ENCODE measurements at places on chromosomes 6 and 20.

DNA sequence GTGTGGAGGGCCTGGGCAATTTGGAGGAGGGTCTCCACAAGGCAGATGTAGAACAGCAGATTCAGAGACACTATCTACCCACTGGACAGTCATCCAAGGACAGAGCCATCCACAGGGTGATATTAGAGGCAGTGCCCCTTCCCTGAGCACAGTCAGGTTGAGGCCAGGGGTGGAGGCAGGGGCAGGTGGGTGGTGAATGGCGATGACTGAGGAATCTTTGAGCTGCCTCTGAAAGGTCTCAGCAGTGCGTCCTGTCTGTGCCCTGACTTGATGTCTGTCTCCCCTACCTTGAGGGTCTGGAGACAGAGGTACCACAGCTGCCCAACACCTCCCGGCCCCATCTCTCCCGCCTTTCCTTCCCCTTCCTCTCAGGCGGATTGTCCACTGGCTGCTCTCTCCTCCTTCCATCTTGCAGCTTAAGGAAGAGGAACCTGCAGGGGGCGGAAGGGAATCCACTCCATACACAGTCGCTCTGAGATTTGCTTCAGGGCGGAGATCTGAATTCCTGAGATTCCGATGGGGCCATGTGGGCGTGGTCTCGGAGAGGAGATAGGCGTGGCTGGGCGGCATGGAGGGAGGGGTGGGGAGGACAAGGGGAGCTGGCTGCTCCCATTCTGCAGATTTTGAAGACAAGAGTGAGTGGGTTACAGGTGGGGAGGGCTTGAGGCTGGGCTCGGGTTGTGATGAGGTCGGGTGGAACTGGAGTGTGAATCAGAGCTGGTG lies 1.7 kb downstream of the MUCL3 start:
- no peak for DNase-seq

GRCh38 chr6:43503443-43503842 lies 6.7 kb downstream of the LRRC73 start:
- DNase-seq, result no peak

DNA sequence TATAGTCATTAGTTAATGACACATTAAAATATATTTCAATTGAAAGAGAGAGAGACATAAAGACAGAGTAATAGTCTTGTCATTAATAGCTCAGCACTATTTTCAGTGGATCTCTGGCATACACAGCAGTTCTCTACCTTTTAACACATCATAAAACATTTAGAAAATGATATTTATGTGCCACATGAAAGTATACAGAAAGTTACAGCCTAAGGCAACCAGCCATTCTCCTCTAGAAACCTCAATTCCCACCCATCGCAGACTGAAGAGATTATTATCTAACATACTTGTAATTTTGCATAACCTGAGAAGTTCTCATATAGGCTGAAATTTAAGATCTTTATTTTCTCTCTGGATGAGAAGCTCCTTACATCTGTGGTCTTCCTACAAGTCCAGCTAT lies 58.7 kb upstream of the FAM83B start:
- no peak for DNase-seq

- DNase-seq, result no peak
These were observed 143.1 kb downstream of the EDN3 start for GRCh38 chr20:59443550-59443949.

GRCh38 chr6:57313711-57314471 lies 3.5 kb upstream of the PRIM2 start:
- no peak for DNase-seq

DNA sequence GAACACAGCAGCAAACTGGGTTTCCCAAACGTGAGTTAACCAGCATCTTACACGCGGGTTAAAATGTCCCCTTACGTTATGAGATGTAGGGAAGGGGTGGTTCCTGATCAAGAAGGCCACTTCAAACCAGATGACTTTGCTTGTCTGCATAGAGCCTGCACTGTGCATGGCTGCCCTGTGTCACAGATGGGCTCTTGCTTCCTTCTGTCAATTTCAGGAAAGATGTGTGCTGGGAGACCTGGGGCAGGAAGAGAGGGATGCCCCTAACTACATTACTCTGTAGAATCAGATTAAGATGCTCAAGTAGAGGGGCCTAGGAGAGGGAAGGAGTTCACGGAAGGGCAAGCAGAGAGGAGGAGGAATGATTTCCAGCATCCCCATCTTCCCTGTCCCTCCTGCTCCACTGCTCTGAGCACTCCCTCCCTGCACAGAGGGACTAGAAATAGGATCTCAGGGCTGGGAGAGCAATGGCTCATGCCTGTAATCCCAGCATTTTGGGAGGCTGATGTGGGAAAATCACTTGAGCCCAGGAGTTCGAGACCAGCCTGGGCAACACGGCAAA lies 63.5 kb upstream of the ZMYND8 start:
- no peak for DNase-seq

DNA sequence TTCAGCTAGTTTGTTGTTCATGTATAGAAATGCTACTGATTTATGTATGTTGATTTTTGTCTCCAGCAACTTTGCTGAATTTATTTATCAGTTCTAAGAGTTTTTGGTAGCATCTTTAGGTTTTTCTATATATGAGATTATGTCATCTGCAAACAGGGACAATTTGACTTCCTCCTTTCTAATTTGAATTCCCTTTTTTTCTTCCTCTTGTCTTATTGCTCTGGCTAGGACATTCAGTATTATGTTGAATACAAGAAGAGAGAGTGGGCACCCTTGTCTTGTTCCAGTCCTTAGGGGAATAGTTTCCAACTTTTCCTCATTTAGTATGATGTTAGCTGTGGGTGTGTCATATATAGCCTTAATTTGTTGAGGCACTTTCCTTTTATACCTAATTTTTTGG lies 58.2 kb downstream of the CDH26 start:
- no peak for DNase-seq

DNA sequence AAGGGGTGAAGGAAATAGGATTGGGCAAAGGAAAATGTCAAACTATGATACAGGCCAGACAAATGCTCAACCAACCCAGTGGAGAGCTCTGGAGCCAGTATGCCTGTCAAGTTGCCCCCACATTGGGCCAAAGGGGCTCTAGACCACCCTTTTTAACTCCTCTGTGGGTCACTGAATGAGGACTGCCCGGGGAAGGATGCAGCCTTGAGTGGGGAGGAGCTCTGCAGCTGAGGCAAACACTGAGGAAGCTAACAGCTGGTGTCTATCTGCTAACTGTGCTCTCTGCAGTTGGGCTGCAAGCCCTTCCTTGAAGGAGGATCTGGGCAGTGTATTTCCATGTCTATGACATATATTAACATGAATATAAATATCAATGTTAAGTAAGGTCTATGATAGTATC lies 98.4 kb upstream of the PRSS16 start:
- no peak for DNase-seq

DNA sequence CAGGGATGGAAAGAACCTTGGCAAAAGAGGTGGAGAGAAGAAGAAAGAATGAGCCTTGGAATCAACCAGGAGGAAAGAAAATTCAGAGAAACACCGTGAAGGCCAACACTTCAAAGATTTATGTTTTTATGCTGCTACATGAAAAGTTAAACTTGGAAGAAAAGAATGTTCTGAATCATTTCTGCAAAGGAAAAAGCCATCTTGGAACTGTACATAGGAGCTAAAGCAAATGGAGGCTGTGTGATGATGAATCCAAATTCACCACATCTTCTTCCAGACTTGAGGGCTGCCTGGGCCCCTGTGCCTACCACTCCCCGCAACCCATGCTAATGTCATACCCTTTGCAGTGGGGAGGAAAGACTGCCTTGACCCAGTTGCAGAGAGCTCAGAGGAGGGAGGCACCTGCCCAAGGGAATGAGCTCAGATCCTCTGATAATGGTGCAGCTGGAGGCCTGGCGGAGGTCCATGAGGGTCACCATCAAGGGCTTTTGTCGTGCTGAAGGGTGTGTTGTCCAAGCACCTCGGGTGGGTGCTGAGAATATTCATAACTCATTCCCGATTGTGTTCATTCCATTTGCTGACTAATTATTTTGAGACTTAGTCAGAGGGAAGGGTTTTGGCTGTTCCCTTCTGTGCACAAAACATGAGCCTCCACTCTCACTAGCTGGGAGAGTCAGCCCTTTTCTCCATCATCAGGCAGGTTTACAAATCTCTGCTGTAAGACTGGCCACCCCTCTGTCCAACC lies 245.8 kb upstream of the JAG1 start:
- DNase-seq, result no peak

GRCh38 chr6:9205645-9206044 lies 770.3 kb upstream of the SLC35B3 start:
- no peak for DNase-seq

DNA sequence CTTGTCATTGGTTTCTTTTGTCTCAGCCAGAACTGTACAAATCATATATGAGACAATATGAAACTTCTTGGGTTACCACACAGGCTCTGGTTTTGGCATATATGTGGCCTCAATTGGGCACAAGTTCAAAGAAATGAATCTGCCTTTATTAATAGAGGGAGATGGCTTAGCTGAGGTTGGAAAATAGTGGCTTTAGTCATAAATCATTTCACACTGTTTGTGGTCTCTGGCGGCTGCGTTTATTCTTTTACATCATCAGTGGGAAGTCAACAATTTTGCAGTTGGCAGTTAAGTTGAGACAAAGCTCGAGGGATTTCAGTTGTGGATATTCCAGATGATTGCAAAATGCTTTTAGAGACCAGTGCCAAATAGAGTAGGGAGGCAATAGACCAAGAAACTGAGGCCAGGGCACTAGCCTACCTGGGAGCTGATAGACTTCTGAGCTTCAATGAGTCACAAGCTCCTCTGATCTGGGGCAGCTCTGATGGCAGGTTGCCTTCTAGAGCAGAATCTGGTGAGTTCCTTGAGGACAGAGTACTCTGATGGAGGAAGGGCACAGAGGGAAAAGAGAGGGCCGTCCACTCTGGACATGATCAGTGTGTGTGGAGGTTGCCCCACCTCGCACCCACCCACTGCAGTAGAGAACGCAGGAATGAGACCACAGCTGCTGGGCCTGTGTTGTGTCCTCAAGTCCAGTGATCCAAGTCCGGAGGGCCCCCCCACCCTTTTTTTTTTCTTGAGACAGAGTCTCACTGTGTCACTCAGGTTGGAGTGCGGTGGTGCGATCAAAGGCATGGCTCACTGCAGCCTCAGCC lies 73.5 kb downstream of the ARMC2 start:
- no peak for DNase-seq

- no peak for DNase-seq
These were observed at the start of gene GLYATL3 for GRCh38 chr6:49499623-49500022. TSS of gene GLYATL3 (plus strand) at chr6:49499923. CDS start at chr6:49511991, 12,068 bp downstream.

- DNase-seq, result no peak
These were observed 57.9 kb upstream of the FOXO3 start for GRCh38 chr6:108502832-108503231.

- no peak for DNase-seq
These were observed 9.1 kb downstream of the PRND start for GRCh38 chr20:4730780-4731179.

DNA sequence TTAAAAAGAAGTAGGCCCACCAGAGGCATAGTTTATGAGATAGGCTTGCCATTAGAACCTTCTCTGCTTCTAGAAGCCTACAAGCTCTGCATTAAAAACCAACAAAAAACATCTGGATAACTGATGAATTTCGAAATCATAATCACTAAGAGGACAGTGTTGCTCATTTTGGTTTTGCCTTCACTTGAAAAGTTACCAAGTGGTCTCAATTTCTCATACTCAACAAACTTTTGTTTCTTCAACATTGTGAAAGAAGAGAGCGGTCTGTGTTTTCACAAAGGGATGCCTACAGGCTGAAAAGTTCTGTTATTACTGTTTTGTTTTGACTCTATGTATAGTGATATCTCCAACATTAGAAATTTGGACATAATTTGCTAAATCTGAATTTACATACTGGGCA lies 98.9 kb downstream of the PDSS2 start:
- no peak for DNase-seq

DNA sequence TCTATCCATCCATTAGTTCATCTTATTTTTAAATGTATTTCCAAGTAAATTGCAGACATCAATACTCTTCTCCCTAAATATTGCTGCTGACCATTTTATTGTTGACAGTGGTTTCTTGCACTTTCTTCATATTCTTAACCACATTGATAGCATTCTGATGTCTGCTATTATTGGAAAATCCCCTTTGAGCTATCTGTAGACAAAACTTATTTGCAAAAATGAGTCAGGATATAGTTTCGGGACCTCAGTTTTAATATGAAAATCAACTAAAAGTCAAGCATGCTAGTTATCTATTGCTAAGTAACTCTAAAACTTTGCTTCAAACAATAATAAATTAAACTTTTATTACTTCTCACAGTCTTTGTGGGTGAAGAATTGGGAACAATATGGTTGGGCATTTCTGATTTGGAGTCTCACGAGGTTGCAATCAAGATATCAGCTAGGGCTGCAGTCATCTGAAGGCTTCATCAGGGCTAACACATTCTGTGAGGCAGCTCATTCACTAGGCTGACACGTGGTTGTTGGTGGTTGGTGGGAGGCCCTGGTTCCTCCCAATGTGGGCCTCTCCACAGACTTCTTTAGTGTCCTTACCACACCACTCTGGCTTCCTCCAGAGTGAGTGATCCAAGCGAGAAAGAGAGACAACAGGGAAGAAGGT lies 32.7 kb downstream of the CD109 start:
- DNase-seq, result no peak

All from NCI-H510A (cell line).